T-helper 2 cell treated with Interferon-gamma antibody and Interleukin-4, amounts not matched to agents 100 ng/mL and 5 ng/mL, for 36 hours (primary cell): ENCODE measurements at places on chromosomes 3 and 15. TPM values are rescaled to one million over a fixed set of nuclear protein-coding genes. Genes with fewer than 3 reads are reported as not detected.

SAMMSON gene
- not detected in 2 replicates for total RNA-seq

CORO2B gene
- total RNA-seq = not detected in 2 replicates

CCR5 gene
- total RNA-seq = 8.9 TPM in 2 replicates

HIGD2B gene
- 0.16 TPM in 1 of 2 replicates, not detected in the other for total RNA-seq

ILDR1 gene
- 0.43 TPM in 2 replicates for total RNA-seq

LDHAL6B gene
- not detected in 2 replicates for total RNA-seq

PLOD2 gene
- total RNA-seq = 0.23 and 0.32 TPM in 2 replicates

CPNE9 gene
- total RNA-seq = 0.20 and 0.36 TPM in 2 replicates

PLSCR2 gene
- total RNA-seq = 0.11 TPM in 1 of 2 replicates, not detected in the other

CRBN gene
- 68.9 and 69.8 TPM in 2 replicates for total RNA-seq

B3GNT5 gene
- 2.8 and 3.3 TPM in 2 replicates for total RNA-seq

SLC38A3 gene
- not detected in 2 replicates for total RNA-seq

XRN1 gene
- total RNA-seq = 66.4 and 82.7 TPM in 2 replicates

LIPC gene
- 3.0 and 3.6 TPM in 2 replicates for total RNA-seq

MAP1A gene
- total RNA-seq = 12.6 and 12.7 TPM in 2 replicates

SNX22 gene
- 0.36 and 0.59 TPM in 2 replicates for total RNA-seq

SUSD5 gene
- not detected in 2 replicates for total RNA-seq

OR5K3 gene
- total RNA-seq = not detected in 2 replicates

GOLGA6D gene
- not detected in 2 replicates for total RNA-seq

ACTRT3 gene
- total RNA-seq = 0.45 and 0.61 TPM in 2 replicates

ESYT3 gene
- total RNA-seq = 0.61 and 1.2 TPM in 2 replicates

C3orf85 gene
- total RNA-seq = not detected in 2 replicates

ZPLD1 gene
- not detected in 2 replicates for total RNA-seq

C3orf49 gene
- not detected in 2 replicates for total RNA-seq

VWA5B2 gene
- not detected in 2 replicates for total RNA-seq

GOLGA8N gene
- total RNA-seq = 23.0 and 26.7 TPM in 2 replicates

SKOR1 gene
- total RNA-seq = 0.18 and 0.30 TPM in 2 replicates

NME9 gene
- not detected in 2 replicates for total RNA-seq

ABHD2 gene
- 67.8 and 75.5 TPM in 2 replicates for total RNA-seq

MUC13 gene
- total RNA-seq = not detected in 2 replicates

CIB2 gene
- total RNA-seq = 1.1 and 1.8 TPM in 2 replicates

TMCO5A gene
- total RNA-seq = not detected in 2 replicates

VILL gene
- 19.8 and 20.2 TPM in 2 replicates for total RNA-seq

GREM1 gene
- not detected in 2 replicates for total RNA-seq

GUCA1C gene
- total RNA-seq = not detected in 2 replicates

ZNF774 gene
- 1.8 and 1.9 TPM in 2 replicates for total RNA-seq

ADGRG7 gene
- not detected in 2 replicates for total RNA-seq

ARGFX gene
- not detected in 2 replicates for total RNA-seq

STARD5 gene
- 3.1 and 3.2 TPM in 2 replicates for total RNA-seq
